NCI-H2227 treated with DMSO at 0.1 percent for 48 hours (cell line): ENCODE measurements at places on chromosomes 12 and 14.

DNA sequence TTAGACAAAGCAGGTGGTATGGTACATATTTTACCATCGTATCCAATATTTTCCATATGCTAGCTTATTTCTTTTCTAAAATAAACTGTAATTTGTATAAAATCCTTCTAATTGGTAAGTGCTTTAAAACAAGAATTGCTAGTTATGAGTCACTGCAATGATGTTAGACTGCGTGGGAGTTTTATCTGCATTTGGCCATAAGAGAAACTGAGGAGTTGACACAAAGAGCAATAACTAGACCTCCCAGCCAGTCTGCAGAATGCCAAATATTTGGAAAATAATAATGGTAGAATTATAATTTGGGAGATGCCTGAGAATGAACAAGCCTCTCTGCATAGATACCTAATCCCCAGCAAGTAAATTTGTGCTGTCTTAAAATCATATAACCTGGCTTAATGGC is 61.7 kb upstream of the PTPRR start:
- DNase-seq = no peak

DNA sequence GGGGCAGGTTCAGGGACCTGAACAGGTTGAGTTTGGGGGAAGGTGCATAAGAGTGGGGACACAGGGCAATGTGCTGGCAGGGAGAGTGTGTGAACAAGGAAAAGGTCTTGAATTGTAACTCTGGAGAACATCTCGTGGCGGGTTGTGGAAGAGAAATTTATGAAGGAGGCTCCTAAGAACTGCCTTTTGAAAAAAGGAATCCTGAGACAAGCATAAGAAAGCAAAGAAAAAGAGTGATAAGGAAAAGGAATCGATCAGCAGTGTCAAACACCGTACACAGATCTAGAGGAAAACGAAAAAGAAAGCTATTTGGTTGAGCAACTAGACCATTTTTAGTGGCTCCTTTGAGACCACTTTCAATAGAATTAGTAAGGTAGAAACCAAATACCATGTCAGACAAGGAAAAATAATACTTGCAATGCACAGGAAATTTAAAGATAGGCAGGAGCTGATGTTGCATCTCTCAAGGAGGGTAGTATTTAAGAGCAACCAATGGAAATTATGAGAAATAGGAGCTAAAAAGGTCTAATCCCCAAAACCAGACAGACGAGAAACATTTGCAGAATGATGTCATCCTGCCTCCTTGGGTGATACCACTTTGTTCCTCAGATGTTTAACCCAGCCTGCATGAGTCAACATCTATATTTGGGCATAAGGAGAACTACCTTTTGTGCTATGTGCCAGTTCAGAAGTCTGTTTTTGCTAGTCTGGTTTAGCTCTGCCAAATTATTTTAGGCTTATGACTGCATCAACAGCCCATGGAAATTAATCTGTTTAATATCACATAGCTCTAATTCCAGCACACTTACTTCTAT is 64.5 kb upstream of the STK38L start:
- DNase-seq = no peak

- DNase-seq = no peak
Observed at GRCh38 chr14:55131370-55132137, 2.5 kb downstream of the LGALS3 start.

GRCh38 chr14:65850429-65851135 is 438.1 kb downstream of the FUT8 start:
- DNase-seq = peak; percentile 59

DNA sequence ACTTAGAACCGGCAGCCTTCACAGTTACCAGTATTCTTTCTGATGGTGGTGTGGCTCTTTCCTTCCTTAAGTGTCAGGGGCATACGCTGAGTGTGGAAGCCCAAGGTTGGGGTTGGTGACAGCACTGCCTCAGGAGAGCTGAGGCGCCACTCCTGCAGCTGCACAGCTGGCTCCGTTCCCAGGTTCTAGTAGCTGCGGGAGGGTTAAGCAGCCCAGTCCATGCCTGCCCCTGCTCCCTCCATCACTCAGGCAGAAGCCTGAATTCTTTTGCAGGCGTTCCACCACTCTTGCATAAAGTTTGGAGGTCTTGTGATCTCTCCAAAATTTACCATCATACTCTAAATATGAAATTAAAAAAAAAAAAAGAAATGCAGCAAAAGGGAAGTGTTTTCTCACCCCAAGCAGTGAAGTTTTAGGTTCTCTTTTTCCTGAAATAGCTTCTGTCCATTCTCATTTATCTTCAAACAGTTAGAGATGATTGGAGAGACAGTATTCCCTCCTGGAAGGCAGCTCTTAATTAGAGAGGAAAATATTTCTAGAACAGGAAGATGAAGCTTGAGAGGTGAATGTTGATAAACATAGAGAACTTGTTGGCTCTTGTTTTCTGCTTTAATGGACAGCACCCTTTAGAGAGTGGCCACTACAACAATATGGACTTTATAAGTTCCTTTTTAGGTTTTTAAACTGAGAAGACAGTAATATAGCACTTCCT is 136.1 kb downstream of the FGD4 start:
- peak; percentile 26 for DNase-seq

DNA sequence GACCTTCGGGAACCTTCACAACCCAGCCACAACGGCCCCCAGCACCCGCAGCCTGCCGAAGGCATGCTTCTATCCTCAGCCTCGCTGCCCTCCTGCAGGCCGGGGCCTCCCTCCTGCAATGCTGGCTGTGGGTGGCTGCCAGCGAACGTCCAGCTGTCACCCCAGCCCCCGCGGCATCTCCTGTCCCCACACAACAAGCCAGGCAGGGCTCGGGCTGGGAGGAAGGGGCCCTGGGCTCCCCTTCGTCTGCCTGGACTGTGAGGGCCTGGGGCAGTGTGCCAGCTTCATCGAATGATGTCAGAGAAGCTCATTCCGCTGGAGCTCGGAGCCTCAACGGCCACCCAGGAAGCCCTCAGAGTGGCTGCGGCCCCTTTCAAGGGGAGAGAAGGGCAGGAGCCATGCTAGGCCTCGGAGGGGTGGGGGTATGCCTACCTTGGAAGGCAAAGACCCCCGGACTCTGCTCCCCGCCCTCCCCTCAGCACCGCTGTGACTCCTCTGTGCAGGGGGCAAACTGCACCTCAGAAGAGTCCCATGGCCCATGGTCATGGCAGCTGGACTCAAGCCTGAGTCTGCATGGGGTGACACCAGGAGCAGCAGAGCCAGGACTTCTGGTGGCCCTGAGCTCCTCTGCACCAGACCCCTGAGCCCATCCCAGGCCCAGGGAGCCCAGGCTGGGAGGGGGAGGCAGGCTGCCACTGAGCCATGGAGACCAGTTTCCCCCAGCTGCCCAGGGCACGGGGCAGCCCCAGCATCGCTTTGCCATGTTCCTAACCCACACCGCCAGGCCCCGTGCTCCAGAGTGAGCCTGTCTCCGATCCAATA is 24.7 kb upstream of the C14orf180 start:
- no peak for DNase-seq

DNA sequence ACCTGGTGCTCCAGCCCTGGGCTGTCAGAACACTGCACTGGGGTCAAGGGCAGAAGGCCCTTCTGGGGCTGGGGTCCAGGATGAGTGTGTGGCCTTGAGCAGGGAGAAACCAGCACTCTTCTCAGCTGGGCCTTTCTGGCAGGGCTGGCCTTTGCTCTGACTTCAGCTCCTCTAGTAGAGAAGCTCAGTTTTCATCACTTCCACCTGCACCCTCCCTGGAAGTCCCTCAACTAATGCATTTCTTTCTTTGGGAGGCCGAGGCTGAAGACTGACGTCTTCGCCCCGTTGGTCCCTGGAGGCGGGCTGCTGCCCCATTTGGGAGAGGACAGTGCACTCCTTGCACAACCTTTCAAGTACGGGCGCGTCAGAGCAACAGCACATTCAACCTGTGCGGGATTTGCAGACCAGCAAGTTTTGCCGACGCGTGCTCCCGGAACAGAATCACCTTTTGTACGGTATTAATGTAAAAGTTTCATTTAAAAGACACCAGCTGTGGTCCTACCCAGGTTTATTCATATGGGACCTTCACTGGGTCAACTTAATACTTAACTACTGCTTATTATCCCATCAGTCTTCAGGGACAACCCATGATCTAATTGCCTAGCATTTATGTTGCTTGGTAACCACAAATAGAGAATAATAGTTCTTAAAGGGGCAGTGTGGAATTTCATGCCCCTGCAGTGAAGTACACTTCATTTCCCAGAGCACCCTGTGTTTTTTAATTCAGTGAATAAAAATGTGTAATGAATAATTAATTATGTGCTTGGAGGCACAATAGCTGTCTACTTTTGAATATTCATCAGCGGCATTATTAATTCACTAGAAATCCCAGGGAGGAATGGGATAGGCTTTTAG is 134.8 kb upstream of the VRK1 start:
- DNase-seq = peak; percentile 86

- no peak for DNase-seq
Observed at GRCh38 chr12:5736016-5736415, 209.0 kb downstream of the ANO2 start.

DNA sequence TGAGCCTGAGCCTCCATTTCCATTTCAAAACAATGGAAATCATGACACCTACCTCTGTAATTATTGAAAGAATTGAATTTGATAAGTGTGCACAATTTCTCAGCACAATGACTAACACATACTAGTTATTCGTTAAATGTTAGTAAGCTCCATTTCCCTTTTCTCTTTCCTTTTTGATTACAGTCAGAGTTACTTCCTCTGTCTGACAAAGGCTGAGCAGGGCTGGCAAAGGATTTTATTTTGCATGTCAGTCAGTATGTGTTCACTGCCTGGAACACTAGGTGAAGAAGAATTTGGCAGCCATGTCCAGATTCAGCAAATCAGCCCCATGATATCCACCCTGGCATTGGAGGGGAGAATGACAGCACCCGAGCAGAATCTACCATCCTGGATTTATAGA is 12.2 kb upstream of the RHOJ start:
- DNase-seq = no peak

- DNase-seq = no peak
Observed at GRCh38 chr14:60183741-60184140, 18.5 kb upstream of the DHRS7 start.

- no peak for DNase-seq
Observed at GRCh38 chr12:42744539-42745182, 155.1 kb upstream of the PRICKLE1 start.

DNA sequence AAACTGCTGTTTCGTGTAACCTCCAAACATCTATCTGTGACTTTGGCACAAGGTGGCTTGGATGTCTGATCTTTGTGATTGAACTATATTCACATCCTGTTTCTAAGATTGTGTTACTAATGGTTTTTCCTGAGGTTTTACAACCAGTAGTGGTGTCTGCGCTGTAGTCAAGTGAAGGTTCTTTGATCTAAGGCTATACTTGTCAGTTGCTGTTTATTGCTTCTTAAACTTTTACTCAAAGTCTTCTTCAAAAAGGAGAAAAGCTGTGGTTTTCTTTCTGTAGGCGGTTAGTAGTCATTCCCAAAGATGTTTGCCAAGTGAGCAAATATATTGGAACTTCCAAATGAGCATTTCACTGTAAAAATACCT is 12.3 kb upstream of the CALM1 start:
- no peak for DNase-seq

GRCh38 chr14:71729596-71729995 is 202.6 kb upstream of the RGS6 start:
- no peak for DNase-seq

GRCh38 chr14:33510991-33511390 is 439.9 kb downstream of the EGLN3 start:
- DNase-seq = no peak

GRCh38 chr12:15356951-15357364 is 34.6 kb downstream of the PTPRO start:
- DNase-seq = peak; percentile 78
